ENCODE measurements at places on chromosomes 11 and 22. TPM values are rescaled to one million over a fixed set of nuclear protein-coding genes. Genes with fewer than 3 reads are reported as not detected.

- no peak for DNase-seq
These were observed 1160.3 kb downstream of the FAM181B start for GRCh38 chr11:81573367-81573766.

KCNJ5 gene
- total RNA-seq, result not detected

GRCh38 chr22:28009272-28009827, 90.3 kb upstream of the PITPNB start:
- DNase-seq, result peak; percentile 48

DNA sequence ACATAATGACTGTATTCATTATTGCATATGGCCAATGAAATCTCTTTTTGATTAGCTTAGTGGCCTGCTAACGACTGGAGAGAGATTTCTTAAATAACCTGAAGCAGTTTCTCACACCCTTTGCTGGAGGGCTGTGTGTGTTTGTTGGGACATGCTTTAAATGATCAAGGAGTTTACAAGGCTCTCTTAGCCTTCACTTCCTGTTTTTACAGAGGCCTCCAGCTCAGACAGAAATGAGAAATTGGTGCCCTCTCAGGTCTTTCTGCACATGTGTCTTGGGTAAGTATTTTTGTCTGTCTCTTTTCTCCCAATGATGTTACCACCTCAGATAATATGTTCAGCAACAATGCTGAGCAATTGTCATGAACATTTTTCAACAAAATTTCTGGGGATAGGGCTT, 884.4 kb upstream of the CNTN5 start:
- DNase-seq, result no peak

DNA sequence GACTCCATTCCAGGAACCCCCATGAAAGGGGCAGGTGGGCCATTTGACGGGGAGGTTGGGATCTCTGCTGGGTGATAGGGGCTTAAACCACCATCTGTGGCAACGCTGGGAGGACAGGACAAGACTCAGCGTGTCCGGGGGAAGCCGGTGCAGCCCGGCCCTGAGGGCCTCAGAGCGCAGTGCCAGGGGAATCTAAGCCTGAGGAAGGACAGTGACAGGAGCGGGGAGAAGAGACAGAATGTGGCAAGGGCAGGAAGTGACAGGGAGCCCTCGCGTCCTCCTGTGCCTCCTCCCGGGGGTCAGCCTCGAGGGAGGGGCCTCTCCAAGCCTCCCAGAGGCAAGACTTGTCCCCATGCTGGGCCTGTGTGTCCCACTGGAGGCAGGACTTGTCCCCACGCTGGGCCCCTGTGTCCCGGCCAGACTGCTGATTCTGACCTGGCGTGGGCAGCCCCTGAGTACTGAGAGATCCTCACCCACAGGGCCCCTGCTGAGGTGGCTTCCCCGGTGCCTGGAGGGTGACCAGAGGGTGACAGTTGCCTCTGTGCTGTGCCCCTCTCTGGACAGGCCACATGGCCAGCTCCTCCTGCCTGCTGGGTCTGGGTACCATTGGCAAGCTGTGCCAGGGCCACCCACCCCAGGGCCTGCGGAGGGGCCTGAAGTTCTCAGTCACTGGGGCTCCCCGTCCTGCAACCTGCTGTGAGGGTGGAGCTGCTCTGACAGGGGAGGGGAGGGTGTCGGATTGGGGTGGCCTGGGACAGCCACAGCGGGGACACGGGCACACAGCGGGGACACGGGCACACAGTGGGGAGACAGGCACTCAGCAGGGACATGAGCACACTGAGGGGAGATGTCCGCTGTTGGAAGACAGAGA, 676.2 kb downstream of the BRD1 start:
- no peak for DNase-seq

Measured in H4 (cell line).